Caco-2 (cell line): ENCODE measurements at places on chromosomes 1 and 21.
A peak's percentile ranks its signal among the peaks of the same experiment; 100 is the strongest.

DNA sequence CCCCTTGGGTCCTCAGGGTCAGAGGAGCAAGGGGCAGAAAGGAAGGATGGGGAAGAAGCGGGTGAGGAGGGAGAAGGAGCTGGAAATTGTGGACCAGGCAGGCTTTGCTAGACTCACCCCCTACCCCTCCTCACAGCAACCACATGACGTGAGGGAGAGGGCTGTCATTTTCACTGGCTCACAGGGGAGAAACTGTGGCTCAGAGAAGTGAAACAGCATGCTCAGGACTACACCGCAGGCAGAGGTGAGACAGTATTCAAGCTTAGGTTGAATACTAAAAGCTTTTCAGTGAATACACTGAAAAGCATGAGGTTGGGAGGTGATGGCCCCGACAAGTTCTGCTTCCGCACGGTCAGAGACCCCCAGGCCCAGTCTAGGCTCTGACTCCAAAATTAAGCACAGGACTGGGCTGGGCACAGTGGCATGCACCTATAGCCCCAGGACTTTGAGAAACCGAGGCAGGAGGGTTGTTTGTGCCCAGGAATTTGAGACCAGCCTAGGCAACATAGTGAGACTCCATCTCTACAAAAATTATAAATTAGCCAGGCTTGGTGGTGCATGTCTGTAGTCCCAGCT, 1.2 kb upstream of the CLEC20A start:
- no peak for DNase-seq
- no peak overlapping the region for H3K27ac ChIP-seq
- no peaks in the 10 kb centered on the region for H3K36me3 ChIP-seq
- no peaks in the 10 kb centered on the region for H3K27me3 ChIP-seq
- H3K4me3 ChIP-seq: no peak overlapping the region

DNA sequence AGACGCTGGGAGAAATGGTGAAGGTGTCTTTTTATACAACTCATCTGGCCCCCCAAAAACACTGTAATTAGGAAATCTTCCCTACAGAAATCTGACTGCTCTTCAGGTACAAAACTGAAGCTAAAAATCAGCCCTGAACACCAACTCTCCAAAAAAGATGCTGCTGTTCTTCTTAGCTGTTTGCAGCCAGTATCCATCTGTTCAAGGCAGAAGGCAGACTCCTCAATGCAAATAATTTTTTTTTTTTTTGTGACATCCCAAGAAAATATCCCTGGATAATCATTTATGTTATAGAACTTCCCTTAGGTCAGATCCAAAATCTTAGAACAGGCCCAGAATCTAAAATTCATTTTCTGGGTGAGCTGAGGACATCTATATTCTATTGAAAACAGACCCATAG, 36.5 kb downstream of the TRIT1 start:
- no peaks in the 10 kb centered on the region for H3K27me3 ChIP-seq
- no peak overlapping the region for H3K27ac ChIP-seq
- no peaks in the 10 kb centered on the region for H3K4me1 ChIP-seq
- no peak overlapping the region for H3K4me3 ChIP-seq
- H3K36me3 ChIP-seq: peaks cover 1% of the 10 kb centered on the region; the same call in 1 of the 2 replicates

DNA sequence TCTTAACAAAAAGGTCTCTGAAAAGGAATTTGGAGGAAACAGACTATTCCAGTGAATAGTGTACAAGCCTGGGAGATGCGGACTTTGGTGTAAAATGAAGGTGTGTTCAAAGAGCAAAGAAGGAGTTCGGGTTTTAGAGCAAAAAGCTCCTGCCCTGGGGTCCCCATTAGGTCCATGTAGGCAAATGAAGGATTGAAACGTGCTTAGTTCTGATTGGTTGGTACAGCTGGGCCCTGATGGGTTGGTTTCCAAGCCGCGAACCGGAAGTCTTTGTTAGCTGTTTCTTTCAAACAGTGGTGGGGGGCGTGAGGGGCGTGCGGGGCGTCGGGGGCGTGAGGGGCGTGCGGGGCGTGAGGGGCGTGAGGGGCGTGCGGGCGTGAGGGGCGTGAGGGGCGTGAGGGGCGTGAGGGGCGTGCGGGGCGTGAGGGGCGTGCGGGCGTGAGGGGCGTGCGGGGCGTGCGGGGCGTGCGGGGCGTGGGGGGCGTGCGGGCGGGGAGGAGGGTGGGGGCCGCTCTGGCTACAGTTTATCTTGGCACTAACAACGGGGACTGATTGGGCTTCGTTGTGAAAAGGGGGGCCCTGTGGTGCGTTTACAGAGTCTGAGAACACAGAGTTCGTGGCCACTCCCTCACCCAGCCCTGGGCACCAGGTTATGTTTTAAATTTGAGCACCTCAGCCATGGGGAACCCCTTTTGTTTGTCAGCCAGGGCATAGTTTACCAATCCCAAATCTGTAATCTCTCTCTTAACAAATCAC, 29.4 kb downstream of the LRRC3 start:
- no peak for DNase-seq
- H3K4me3 ChIP-seq: no peak overlapping the region
- no peaks in the 10 kb centered on the region; the same call in 1 of the 2 replicates for H3K36me3 ChIP-seq
- peaks cover 17% of the 10 kb centered on the region for H3K4me1 ChIP-seq

DNA sequence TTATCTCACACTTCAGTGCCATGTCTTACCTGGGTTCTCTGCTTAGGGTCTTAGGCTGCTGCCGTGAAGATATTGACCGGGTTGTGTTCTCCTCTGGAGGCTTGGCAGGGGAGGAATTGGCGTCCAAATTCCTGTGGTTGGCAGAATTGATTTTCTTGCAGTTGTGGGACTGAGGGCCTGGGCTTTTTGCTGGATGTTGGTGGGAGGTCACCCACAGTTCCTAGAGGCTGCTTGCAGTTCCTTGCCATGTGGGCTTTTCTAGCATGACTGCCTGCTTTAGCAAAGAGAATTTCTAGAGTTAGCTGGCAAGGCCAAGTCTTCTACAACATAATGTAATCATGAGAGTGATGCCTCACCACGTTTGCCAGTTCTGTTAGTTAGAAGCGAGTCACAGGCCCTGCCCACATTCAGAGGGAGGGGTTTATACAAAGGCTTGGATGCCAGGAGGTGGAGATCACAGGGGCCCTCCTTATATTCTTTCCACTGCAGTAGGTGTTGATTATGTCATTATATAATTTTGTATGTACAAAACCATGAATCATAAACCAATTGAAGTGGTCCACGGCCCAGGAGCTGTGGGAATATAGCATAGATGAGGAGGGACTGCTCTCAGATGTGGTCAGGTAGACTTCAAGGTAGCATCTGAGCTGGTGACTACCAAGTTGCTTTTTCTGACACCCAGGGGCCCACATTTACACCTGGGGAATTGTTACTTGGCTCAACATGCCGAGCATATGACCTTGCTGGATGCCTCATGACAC, 6.6 kb downstream of the UBL4B start:
- DNase-seq: no peak
- no peak overlapping the region for H3K27ac ChIP-seq
- H3K4me3 ChIP-seq: no peak overlapping the region
- no peaks in the 10 kb centered on the region for H3K4me1 ChIP-seq
- no peaks in the 10 kb centered on the region for H3K36me3 ChIP-seq
- no peaks in the 10 kb centered on the region for H3K27me3 ChIP-seq

DNA sequence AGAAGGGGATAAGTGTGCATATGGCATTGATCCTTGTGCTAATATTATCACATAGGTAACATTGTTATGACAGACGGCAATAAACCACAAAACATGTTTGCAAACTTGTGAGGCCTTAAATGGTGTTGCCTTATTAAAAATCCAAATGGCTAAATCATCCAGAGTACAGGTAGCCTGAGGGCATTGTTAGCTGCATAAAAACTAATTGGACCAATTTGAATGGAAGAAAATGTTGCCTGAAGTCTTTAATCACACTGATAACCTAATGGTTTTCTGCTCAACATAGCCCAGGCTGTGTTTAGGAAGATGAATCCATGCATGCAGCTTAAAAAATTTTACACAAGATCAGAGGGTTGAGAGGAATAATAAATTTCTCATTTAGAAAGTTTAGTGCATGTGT, 19.4 kb upstream of the LRRC53 start:
- no peak overlapping the region for H3K27ac ChIP-seq
- DNase-seq: no peak
- no peaks in the 10 kb centered on the region for H3K4me1 ChIP-seq
- no peaks in the 10 kb centered on the region for H3K27me3 ChIP-seq
- H3K36me3 ChIP-seq: no peaks in the 10 kb centered on the region

DNA sequence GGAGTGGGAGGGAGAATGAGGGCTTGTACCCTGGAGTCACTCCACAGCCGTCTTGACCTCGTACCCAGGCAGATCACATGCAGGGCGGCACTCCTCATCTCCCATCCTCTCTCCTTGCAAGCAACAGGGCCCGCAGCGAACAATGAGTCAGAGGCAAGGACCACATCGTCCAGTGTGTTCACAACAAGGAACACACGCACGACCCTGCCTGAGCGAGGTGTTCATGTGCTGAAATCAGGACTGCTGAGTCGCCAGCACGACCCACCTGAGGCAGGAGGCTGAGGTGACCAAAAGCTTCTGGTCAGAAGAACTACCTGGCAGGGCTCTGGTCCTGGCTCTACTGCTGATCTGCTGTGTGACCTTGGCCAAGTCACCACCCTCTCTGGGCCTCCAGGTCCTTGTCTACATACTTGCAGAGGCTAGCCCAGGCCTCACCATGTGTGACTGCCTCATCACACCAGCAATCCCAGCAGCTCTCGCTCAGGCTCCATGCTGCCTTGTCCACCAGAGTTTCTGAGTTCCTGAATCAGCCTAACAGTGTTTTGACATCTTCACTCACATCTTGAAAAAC, 78.0 kb downstream of the SSBP3 start:
- no peaks in the 10 kb centered on the region for H3K36me3 ChIP-seq
- DNase-seq: no peak
- H3K4me1 ChIP-seq: peaks cover 14% of the 10 kb centered on the region
- H3K27me3 ChIP-seq: no peaks in the 10 kb centered on the region

GRCh38 chr1:170700842-170701615, 37.1 kb downstream of the PRRX1 start:
- DNase-seq: no peak
- no peak overlapping the region for H3K27ac ChIP-seq
- H3K27me3 ChIP-seq: no peaks in the 10 kb centered on the region
- H3K4me3 ChIP-seq: no peak overlapping the region

DNA sequence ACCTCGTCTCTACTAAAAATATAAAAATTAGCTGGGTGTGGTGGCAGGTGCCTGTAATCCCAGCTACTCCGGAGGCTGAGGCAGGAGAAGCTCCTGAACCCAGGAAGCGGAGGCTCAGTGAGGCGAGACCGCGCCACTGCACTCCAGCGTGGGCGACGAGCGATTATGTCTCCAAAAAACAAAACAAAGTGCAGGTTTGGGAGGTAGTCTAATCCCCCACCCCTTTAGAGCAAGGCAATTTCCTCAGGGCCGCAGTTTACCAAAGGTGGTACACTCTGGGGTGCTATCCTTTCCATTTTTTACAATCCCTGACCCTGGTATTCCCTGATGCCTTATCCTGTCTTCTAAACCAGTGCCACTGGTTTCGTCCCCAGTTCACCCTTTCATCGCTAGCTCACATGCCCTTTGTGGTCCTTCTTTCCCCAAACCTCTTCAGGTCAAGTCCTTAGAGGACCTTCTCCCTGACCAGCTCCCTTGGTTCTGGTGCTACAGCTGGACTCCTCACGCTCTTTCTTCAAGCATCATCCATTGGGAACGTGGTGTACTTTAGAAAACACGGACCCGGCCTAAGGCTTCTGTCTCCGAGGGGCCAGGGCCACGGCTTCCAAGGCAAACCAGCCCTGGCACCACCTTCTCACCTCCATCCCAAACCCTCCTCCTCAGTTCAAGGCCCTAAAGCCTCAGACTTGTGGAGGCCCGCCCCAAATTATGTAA, 873 bp downstream of the IFT25 start:
- H3K27ac ChIP-seq: peak overlapping the region; percentile 89
- no peaks in the 10 kb centered on the region for H3K36me3 ChIP-seq
- no peaks in the 10 kb centered on the region for H3K27me3 ChIP-seq
- peaks cover 27% of the 10 kb centered on the region for H3K4me1 ChIP-seq

- no peak overlapping the region for H3K4me3 ChIP-seq
- H3K36me3 ChIP-seq: no peaks in the 10 kb centered on the region
- peaks cover 17% of the 10 kb centered on the region for H3K4me1 ChIP-seq
- H3K27ac ChIP-seq: no peak overlapping the region
Measured at GRCh38 chr1:11855430-11855829, 3.3 kb downstream of the NPPB start.

GRCh38 chr1:1135339-1136136, 19.6 kb upstream of the C1orf159 start:
- H3K27me3 ChIP-seq: no peaks in the 10 kb centered on the region
- no peak overlapping the region for H3K27ac ChIP-seq
- no peaks in the 10 kb centered on the region for H3K36me3 ChIP-seq
- no peak for DNase-seq
- peaks cover 10% of the 10 kb centered on the region for H3K4me1 ChIP-seq
- H3K4me3 ChIP-seq: no peak overlapping the region

- H3K4me3 ChIP-seq: no peak overlapping the region
- H3K36me3 ChIP-seq: no peaks in the 10 kb centered on the region
- no peak for DNase-seq
- no peaks in the 10 kb centered on the region; the same call in 1 of the 2 replicates for H3K27me3 ChIP-seq
Measured at GRCh38 chr1:204641936-204642335, 43.6 kb downstream of the LRRN2 start.

- no peaks in the 10 kb centered on the region for H3K36me3 ChIP-seq
- no peaks in the 10 kb centered on the region for H3K4me1 ChIP-seq
- H3K27me3 ChIP-seq: no peaks in the 10 kb centered on the region
- no peak for DNase-seq
Measured at GRCh38 chr21:44433791-44434567, 21.3 kb upstream of the LRRC3 start.

GRCh38 chr21:17391811-17392340, 121.0 kb upstream of the CXADR start:
- H3K36me3 ChIP-seq: no peaks in the 10 kb centered on the region
- H3K27ac ChIP-seq: no peak overlapping the region
- no peak for DNase-seq
- no peak overlapping the region for H3K4me3 ChIP-seq

DNA sequence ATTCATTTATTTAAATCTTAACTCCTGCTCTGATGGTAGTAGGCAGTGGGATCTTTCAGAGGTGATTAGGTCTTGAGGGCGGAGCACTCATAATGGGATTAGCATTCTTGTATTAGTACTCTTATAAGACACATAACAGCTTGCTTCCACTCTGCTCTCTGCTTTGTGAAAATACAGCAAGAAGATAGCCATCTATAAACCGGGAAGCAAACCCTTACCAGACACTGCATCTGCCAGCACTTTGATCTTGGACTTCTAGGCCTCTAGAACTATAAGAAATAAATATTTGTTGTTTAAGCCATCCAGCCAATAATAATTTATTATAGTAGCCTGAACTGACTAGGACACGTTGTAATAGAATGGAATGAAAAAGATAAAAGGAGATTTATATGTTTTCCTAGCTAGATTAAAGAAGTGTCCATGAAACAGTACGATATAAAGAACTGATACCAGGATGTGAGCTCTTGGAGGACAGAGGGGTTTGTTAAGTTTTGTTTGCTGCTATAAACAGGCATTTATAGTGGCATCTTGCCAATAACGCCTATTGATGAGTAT, 869.9 kb downstream of the MRPL39 start:
- DNase-seq: no peak
- no peaks in the 10 kb centered on the region for H3K4me1 ChIP-seq
- no peaks in the 10 kb centered on the region for H3K27me3 ChIP-seq
- H3K36me3 ChIP-seq: no peaks in the 10 kb centered on the region

DNA sequence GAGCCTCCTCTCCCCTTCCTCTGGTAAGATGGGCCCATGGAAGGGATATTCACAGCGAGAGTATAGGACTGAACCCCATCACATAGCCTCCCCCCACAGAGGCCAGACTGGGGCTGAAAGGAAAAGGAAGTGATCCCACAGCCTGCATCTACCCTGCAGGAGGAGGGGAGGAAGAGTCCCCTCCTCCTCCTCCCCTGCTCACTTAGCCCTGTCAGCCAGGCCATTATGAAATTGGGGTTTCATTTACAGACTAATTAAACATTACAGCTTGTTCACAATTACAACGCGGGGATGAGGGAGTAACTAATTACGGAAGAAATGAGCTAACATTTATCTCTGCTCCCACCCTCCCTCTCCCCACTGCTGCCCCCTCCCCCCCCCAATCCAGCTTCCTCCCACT, 25.4 kb downstream of the DMAP1 start:
- no peaks in the 10 kb centered on the region for H3K27me3 ChIP-seq
- 0 out of 2 replicates have a peak, but pooled peaks cover 1% of the 10 kb centered on the region for H3K36me3 ChIP-seq
- no peak overlapping the region for H3K27ac ChIP-seq
